Cortex of kidney (tissue), 1 donor: ENCODE measurements at places on chromosomes 2 and 18.

GRCh38 chr2:237430861-237431260, 16.9 kb upstream of the COL6A3 start:
- DNase-seq, result no peak

DNA sequence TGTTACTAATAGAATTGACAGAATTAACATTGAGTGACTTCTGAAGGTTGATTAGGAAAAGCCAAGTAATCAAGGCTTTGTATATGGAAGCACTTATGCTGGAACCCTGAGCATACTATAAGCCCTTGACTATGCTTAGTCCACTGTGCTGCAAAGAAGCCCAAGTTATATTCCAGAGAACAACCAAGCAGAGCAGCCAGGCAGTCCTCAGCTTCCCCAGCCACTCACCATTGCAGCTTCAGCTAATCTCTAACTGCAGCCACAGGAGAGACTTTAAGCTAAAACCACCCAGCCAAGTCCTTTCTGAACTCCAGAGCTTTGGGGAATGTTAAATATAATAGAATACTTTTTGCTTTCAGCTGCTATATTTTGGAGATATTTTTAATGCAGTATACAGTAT, 164.4 kb upstream of the VWC2L start:
- no peak for DNase-seq

DNA sequence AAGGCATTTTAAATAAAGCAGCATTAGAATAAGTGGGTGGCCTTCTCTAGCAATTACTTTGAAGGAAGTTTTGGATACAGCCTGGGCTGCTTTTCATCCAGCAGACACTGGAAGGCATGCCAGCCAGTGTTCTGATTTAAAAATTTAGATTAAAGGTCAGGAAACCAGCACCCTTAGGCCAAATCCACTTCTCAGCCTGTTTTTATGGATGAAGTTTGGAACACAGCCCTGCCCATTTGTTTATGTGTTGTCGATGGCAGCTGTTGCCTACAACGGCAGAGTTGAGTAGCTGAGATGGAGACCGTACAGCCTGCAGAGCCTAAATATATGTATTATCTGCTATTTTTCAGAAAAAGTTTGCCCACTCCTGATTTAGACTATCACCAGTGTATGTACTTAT, 313.6 kb upstream of the ACVR2A start:
- no peak for DNase-seq

DNA sequence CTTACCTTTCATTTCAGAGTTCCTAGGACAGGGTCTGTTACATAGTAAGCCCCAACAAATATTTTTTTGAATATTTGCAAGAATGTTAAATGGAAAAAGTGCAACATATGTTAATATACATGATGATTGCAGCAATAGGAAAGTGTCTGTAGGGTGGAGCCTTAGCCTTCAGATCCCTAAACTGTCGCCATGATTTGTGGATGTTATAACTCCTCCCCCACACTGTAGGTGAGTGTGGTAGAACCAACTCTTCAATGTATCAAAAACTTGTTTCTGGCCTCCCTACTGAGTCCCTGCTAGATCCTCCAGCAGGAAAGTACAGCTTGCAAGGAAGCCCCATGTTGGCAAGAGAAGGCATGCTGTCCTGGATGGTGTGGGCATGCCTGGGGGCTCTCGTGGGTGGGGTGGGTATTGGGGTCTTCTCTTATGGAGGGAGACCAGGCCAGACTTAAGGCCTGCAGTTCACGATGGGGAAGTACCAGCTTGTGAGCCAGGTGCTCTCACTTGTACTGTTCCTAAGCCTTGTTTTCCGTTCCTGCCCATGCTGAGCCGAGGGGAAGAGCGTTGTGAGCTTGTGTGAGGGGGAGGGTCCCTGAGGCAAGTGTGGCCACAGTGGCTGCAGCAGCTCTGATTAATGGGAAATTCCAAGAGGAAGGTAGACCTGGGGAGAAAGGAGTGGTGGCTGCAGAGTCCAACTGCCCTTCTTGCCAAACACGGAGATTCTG, 11.4 kb downstream of the FHOD3 start:
- no peak for DNase-seq

DNA sequence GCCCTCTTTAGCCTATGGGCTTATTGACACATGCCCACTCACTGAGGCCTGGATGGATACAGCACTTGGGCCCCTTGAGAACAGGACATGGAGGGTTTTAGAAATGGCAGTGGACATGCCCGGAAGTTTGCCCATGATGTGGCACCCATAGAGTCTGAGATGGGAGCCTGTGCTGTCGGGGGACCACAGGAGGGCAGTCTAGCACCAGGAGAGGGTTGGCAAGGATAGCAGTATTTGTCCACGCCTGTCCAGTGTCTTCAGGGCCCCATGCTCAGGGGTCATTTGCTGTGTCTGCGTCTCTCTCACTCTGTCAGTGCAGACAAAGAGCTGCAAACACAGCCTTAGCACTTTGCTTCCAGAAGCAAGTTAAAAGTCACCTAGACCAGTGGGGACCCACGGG, 48.7 kb downstream of the IL1RL2 start:
- DNase-seq, result no peak
